M059J (cell line): ENCODE measurements at places on chromosomes 7 and 10. TPM values are rescaled to one million over a fixed set of nuclear protein-coding genes. Genes with fewer than 3 reads are reported as not detected.

Gene NEUROD6
- total RNA-seq, result not detected in 2 replicates

DNA sequence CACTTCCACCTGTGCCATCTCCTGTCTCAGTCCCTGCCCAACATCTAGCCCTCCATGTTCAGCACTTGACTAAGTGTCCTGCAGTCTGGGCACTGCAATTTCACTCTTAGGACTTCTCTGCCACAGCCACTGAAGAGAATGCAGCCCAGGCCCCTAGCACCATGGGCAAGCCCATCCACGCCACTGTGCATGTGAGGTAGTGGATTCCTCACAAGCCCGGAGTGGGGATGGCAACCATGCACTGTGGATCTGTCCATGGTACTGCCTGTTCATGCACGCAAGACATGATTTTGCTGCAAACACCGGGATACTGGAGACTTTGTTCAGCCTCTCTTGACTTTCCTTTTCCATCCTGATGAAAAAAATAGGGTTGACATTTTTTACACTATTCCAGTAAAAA lies 12.3 kb downstream of the DDC start:
- DNase-seq, result peak; percentile 32

GRCh38 chr7:151198945-151199848 lies 11.1 kb downstream of the H2BK1 start:
- no peak for DNase-seq

GRCh38 chr10:75103881-75104686 lies 7.4 kb upstream of the SAMD8 start:
- DNase-seq, result no peak
